ENCODE measurements at places on chromosomes 16 and 17.

GRCh38 chr16:87838643-87839541, 30.4 kb downstream of the SLC7A5 start:
- no peak for DNase-seq

- no peak for DNase-seq
Measured at GRCh38 chr17:28879886-28880571, 17.5 kb downstream of the FLOT2 start.

DNA sequence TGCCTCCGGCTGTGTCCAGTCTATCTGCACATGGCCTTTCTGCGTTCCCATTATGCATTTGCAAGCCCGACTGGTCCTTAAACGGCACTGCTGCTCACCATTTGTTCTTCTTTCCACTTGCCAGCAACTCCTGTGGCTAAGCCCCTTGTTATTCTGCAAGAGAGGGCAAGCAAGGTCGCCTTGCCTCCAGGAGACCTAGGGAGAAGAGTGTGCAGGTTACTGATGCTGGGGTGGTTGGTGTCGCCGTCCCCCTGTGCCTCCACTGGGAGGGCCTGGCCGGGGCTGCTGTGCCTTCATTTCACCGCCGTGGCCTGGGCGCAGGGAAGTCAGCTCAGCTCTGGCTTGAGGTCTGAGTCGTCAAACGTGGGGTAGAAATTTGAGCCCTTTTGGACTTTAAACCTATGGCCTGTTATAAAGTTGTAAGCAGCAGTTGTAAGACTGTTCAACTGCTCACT, 12.7 kb downstream of the SLC6A4 start:
- no peak for DNase-seq

GRCh38 chr17:15945527-15946191, 729 bp downstream of the ADORA2B start:
- peak; percentile 68 for DNase-seq

- no peak for DNase-seq
Measured at GRCh38 chr17:69363488-69364210, 36.7 kb upstream of the ABCA5 start.

DNA sequence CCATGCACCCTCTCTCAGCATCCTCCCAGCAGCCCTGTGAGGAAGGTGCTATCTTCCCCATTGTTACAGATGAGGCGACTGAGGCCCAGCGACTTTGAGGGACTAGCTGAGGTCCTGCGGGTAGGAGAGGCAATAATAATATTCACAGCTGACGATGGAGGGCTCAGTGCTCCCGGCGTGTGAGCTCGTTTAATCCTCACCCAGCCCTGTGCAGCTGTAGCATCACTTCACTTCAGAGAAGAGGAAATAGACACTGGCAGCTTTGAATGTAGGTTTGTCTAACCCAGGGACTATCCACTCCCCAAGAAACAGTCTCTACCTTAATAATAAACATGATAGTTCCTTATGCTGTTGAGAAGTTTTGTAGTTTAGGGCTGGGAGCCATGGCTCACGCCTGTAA, 21.6 kb downstream of the LASP1 start:
- DNase-seq, result no peak

DNA sequence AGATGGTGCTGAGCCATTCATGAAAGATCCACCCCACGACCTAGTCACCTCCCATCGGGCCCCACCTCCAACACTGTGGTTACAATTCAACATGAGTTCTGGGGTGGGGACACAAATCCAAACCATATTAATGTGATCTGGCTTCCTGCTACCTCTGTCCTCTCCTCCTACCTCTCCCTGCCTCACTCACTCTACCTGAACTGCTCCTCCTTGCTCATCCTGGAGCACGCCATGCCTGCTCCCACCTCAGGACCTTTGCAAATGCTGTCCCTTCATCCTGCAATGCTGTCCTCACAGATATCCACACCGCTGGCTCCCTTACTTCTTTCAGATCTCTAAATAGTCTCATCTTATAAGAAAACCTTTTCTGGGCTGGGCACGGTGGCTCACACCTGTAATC, 10.8 kb upstream of the SLC13A5 start:
- no peak for DNase-seq

DNA sequence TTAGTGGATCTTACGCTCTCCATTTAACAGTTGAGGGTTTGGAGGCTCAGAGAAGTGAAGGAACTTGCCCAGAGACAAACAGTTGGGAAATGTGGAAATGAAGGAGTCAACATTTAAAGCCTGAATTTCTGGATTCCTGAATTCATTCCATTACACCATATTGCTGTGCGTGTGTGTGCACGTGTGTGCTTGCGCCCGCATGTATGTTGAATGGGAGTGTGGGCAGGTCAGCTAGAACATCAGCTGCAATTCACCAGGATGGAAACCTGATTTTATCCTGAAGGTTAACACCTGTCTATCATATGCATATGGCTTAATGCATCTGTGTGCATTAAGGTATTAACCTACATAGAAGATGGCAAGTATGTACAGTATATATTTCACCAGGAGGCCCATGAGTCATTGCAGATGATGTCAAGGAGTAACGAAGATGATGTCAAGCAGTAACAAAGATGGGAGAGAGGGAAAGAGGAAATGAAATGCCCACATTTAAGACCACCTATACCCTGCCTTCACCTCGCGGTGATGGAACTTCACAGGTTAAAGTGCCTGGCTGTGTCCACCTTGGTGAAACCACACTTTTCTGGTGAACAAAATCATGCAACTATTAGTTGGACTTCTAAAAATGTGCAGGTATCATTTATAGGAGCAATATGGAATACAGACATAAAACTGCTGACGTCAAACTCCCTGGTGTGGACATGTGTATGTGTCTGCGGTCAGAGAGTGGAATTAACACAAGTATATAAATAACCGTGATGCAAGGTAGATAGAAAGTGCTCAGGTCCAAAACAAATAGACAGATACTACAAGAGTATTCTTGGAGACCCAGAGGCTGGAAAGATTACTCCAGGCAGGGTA, 832 bp upstream of the ADAP2 start:
- no peak for DNase-seq

- no peak for DNase-seq
Measured at GRCh38 chr17:76902476-76902875, 34.3 kb downstream of the MGAT5B start.

- no peak for DNase-seq
Measured at GRCh38 chr17:4515501-4515900, 16.8 kb downstream of the SPNS2 start.

DNA sequence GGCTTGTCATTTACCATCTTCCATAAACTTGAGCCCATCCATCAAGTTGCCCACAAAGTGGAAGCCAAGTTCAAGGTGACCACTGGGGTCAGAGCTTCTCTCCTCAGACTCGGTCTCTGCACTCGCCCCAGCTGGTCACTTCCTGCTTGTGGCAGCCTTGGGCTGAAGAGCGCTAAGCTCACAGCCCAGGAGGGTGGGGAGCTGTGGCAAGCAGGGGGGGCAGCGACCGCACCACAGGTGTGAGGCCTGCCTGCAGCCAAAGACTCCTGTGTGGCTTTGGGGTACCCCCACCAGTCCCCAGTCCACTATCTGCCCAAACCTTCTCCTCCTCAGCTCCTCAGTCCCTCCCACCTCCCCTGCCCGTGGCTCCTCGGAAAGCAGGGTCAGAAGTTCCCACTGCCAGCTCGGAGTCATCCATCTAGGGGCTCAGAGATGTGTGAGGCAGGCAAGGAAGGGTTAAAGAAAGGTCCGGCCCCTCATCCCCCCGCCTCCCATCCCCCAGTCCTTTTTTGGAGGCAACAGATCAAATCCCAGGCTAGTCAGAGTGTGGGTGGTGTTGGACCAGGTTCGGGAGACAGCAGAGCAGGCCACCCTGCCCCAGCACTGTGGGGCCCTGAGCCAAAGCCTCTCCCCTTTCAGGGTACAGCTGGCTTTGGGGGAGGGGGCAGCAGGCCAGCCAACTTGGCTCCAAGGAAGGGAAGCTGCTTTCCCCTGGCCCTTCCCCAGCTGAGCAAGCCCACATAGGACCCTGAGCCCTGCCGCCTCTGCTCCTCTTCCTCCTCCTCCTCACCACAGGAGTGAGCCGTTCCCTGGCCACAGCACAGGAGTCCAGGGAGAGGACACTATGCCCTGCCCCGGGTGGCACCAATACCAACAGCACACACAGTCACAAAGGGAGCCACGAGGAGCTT, 3.2 kb downstream of the CSF3 start:
- DNase-seq, result no peak

DNA sequence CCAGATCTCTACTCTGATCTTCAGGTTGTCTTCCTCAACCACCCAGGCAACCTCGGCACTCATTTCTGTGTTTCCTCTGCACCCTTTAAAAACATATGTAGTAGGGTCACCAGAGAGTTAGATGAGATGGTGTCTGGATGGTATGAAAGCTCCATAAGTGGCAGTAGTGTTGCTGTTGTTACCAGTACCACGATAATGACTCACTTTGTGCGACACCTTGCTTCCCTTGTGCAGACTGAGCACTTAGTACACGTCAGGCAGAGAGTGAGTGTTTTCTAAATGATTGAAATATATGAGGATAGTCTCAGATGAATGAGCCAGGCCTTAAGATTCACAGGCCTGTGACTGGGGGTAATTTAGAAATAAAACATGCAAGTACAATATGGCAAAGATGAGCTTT, 188.7 kb downstream of the MAF start:
- no peak for DNase-seq
